Thymus (tissue), 14 donors: ENCODE measurements at places on chromosomes 3 and 15. TPM values are rescaled to one million over a fixed set of nuclear protein-coding genes. Genes with fewer than 3 reads are reported as not detected.

The GPR156 gene
- 0.42 TPM for total RNA-seq

The ANXA2 gene
- 299 TPM for total RNA-seq

DNA sequence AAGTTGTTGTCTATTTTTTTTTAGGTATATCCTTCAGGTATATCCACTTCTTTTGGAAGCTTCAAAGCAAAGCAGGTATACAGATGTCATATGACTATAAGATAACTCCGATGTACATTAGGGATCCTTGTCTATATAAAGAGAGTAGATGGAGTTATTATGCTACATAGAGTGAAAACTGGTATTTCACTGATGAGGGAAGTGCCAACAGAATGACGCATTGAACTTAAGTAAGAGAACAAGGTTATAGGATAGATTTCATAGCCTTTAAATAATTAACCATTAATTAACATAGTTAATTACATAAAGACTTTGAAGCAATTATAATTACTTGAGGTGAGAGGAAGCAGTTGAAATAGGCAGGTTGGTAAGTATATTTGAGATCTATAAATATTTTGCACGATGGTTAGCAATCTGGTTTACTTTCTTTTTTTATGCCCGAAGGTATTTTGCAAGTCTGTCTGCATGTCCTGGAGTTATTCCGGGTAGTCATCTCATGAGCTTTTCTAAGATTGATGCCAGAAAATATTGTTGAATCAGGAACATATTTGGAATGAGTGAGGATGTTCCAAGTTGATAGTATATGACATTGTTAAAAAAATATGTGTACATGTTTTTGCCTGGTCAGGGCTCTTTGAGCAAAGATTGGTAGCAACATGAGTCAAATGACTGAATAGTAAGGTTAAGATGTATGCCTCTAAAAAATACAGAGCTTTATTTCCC, 299.5 kb upstream of the KCNMB2 start:
- no peak for DNase-seq

- DNase-seq, result no peak
Measured at GRCh38 chr3:194273743-194274310, 77.3 kb downstream of the CPN2 start.

DNA sequence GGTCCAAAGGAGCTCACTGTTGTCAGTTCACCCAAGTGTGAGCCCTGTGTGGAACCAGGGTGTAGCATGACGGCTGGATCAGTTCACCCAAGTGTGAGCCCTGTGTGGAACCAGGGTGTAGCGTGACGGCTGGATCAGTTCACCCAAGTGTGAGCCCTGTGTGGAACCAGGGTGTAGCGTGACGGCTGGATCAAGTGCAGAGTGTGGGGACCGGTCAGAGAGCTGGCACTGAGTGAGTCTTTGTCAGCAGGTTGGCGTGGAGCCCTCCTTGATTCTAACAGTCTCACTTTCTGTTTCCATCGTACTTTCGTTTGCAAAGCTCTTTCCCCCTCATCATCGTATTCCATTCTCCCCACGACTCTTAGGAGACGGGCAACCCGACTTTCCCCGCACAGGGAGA, 57.9 kb upstream of the DLG1 start:
- no peak for DNase-seq

DNA sequence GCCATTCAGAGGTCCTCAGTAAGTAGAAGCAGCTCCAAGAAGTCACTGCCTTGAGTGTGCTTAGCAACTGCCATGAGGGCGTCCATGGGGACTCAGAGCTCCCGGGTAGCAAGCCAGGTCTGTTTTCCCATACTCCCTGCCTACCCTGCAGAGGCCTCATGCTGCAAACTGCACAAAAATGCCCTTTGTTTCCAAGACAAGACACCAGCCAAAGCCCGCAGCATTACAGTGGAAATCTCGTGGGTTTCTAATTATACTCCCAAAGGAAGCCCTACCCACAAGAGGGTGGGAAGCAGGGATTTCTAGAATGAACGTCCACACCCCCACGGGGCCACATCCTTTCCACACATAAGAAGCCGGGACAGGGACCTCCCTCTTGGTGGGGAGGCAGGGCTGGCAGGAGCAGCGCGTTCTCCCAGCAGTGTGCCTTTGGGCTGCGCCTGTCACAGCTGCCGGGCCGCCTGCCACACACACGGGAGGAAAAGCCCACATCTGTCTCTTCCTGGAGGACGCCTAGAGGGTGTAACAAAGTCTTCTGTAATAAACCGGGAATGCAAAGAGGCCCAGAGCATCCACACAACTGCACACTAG, 31.1 kb downstream of the FAM174B start:
- no peak for DNase-seq

GRCh38 chr3:99966662-99967416, 147.5 kb downstream of the FILIP1L start:
- DNase-seq, result no peak

DNA sequence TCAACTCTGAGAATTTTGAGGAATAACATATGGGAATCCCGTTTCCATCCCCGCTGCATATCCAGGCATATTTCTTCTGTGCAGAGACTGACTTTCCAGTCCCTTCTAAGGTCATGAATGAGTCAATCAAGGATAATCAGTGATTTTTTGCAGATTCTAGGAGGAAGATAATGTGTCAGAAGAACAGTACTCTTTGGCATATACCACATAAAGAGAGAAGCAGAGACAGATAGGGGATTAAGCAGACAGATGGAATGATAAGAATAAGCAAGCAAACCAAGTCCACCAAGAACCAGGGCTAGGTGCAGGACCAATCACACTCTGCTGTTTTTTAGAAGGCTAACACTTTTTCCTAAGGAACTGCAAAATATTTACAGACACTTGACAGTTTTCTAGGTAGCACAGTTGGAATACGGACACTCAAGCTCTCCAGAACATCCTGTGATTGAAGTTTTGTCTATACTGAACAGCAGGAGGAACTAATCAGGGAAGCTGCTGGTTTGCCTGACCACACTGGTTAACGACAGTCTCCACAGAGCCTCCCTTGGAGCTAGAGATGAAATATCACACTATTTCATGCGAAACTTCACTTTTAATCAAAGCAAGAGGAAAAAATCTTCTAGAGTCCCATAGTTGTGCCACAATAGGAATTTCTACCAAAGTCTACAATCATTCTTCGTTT, 450.0 kb upstream of the KCNMB2 start:
- no peak for DNase-seq

- no peak for DNase-seq
Measured at GRCh38 chr15:52220937-52221660, 29.9 kb upstream of the GNB5 start.
